ENCODE measurements at places on chromosomes 1 and 21.
A peak's percentile ranks its signal among the peaks of the same experiment; 100 is the strongest.

- DNase-seq: no peak
Observed at GRCh38 chr21:32962268-32962667, 63.5 kb upstream of the OLIG2 start.

DNA sequence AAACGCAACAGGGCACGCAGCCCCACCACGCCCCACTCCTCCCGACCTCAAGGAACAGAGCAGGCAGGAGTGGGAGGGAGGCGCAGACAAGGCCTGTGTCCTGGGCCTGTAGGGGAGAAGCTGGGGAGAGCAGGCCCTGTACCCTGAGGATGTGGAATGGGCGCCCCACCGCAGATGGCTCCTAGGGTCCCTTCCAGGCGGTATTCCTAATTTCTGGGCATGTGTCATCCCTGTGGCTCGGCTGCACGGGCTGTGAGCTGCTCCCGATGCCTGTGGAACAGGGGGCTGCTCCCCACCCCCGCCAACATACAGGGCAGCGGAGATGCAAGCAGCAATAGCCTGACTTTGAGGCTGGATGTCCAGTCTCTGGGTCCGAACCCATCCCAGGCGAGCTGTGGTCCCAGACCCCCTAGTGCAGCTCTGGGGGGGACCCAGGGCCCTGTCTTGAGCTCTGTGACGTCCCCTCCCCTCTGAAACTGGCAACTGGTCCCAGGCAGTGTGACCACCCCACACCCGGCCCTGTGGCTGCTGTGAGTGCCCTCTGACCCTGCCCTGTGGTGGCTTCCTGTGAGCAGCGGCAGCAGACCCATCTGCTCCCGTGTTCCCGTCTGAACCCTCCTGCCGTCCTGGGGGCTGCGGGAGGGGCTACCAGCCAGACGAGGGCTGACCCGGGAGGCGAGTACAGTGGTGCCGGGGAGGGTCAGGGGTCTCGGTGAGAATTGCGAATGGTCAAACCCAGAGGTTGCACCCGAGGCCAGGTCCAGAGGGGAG lies 13.9 kb upstream of the COL6A2 start:
- no peak for DNase-seq

DNA sequence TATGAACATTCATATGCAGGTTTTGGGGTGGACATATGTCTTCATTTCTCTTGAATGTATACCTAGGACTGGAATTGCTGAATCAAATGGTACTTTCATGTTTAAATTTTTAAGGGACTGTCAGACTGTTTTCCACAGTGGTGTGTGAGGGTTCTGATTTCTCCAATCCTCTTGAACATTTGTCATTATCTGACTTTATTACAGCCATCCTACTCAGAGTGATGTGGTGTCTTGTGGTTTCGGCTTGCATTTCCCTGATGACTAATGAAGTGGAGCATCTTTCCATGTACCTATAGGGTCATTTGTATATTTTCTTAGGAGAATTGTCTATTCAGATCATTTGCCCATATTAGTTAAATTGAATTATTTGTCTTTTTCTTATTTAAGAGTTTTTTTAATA lies 35.4 kb upstream of the ZNF281 start:
- no peak for DNase-seq

DNA sequence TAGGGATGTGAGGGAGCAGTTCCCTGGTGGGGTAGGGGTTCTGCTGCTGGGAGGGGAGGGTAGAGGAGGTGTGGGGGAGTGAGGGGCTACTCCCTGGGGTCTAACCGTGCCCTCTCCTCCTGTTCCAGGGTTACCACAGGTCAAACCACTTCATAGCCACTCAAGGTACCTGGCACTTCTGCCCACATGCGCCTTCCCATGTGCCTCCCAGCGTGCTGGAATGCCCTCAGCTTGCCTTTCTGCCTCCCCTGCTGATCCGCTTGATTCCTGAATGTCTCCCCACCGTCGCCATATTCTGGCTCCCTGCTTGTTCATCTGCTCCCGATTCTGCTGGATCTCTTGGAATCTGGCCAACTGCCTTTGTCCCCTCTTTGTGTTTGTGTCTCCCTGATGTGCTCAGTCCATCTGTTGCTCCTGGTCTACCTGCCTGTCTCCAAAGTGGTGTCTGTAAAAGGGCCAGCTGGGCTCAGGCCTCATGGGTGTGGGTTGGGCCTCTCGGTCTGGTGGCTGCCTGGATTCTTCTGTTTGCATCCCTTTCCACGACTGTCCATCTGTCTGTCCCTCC lies 74.4 kb downstream of the PTPRU start:
- DNase-seq: no peak

- no peak for DNase-seq
Observed at GRCh38 chr1:32869923-32870614, 643 bp downstream of the FNDC5 start.

DNA sequence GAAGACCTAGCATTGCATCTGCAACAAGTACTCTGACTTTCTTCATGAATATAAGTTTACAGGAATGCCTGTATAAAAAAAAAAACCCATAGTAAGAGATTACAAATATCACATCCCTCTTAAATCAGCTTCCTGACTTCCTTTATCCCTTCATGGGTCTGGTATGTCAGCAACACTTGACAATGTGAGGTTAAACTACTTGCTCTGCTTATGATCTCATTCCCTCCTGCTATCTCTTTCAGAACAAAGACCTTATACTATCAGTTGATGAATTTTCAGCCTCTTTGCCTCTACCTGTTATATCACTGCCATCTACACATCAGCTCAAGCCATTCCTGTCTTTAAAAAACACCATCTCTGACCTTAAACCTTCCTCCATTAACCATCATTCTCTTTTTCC lies 130.9 kb upstream of the SAMSN1 start:
- DNase-seq: peak; percentile 9

DNA sequence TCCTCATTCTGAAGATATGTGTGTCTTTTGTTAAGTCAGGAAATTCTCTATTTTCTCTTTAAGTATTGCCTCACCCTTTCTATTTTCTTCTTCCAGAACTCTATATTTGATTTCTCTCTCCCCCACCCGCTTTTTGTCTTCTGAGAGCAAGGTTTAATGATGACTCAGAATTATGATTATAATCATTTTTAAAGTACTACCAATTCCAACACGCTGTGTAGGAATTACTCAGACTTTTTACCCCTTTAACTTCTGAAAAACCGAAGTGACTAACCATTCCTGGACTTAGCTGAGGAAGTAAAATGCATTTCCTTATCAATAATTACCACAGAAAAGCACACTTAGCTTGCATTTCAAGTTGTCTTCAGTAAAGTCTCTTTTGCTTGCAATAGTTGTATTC lies 20.8 kb upstream of the SCYL3 start:
- peak; percentile 45 for DNase-seq

- no peak for DNase-seq
Observed at GRCh38 chr21:25999921-26000582, 170.5 kb downstream of the APP start.

DNA sequence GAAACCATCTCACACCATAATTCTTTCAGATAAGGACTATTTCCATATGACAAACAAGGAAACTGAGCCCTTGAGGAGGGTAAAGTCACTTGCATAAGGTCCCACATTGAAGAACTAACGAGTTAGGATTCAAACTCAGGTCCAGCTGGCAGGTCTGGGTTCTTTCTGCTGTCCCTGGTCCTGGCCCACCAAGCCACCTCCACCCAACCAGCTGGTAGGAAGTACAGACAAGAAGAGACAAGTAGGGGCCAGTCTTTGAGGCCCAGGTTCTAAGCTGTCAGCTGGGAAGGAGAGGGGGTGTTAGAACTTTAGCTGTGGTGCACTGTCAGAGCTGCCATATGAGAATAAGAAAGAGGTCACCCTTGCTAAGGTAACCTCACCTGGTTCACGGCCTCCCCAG lies 188.6 kb downstream of the TRABD2B start:
- no peak for DNase-seq

DNA sequence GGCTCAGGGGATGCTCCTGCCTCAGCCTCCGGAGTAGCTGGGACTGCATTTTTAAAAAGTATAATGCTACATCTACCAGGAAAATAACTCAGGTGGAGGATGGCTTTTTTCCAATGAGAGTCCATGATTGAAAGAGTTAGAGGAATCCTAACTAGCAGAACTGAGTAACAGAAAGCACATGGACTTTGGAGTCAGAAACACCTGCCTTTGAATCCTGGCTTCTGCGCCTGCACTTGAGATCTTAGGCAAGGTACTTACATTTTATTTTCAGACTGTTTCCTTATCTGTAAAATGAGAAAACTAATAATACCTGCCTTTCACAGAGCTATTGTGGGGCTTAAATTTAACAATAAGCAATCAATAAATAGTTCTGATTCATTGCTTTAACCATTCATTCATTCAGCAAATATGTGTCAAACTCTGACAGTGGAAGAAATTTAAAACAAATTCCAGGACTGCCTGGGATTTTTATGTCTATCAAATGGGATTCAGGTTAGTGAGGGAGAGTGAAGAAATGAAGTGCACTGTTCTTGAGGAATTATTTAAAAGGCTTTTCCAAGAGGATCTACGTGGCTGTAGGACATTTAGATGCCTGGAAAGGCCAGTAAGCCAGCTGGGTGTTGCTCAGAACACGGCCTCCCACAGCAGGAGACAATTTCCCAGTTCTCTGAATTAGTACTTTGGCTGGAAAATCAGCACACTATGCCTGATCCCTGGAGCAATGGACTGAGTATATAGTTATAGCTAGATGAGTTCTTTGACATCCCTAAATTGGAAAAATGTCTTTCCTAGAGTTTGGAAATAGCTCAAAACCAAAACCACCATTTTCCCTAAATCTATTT lies 12.8 kb upstream of the LBR start:
- no peak for DNase-seq

GRCh38 chr1:209802780-209803152 lies 3.2 kb downstream of the IRF6 start:
- no peak for DNase-seq

GRCh38 chr1:26853156-26853555 lies 9.8 kb upstream of the SFN start:
- peak; percentile 60 for DNase-seq

GRCh38 chr1:229339520-229339919 lies 3.3 kb downstream of the CCSAP start:
- peak; percentile 34 for DNase-seq

- DNase-seq: no peak
Observed at GRCh38 chr1:97621955-97622354, 298.9 kb downstream of the DPYD start.

- DNase-seq: peak; percentile 37
Observed at GRCh38 chr1:44275991-44276405, 62.7 kb downstream of the DMAP1 start.

GRCh38 chr1:233641029-233641428 lies 27.1 kb downstream of the KCNK1 start:
- no peak for DNase-seq

DNA sequence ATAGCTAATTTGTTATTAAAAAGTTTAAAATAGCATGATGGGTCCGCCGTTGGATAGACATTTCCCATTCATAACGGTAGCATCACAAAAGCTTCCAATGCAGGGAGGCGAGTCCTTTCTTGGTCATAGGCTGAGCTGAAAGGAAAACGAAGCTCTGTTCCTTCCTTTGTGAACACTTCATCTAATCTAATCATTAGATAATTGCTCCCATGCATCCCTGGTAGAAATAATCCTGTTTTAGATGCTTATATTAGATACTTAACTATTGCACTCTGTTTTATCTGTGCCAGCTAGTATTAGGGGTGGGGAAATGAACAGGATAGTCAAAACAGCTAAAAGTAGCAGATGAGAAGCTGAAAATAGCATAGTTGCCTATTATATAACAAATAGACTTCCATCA lies 215.0 kb downstream of the SLC35F3 start:
- no peak for DNase-seq

DNA sequence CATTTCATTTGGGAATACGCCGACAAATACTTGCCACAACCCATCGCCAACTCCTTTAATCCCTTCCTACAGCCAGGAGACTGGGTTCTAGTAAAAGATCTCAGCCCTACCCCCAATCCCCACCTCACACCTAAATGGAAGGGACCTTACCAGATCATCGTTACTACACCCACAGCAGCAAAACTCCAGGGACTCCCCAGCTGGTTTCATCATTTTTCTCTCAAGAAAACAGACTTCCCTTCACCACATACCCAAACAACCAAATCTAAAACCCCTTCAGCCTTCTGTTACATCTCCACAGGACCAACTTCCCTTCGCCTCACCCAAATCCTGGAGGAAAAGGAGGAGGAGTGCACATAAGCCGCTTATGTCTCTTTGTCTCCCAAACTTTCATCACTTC lies 23.7 kb upstream of the SLC2A5 start:
- peak; percentile 48 for DNase-seq

GRCh38 chr1:214108097-214108446 lies 120.3 kb downstream of the PROX1 start:
- DNase-seq: no peak

DNA sequence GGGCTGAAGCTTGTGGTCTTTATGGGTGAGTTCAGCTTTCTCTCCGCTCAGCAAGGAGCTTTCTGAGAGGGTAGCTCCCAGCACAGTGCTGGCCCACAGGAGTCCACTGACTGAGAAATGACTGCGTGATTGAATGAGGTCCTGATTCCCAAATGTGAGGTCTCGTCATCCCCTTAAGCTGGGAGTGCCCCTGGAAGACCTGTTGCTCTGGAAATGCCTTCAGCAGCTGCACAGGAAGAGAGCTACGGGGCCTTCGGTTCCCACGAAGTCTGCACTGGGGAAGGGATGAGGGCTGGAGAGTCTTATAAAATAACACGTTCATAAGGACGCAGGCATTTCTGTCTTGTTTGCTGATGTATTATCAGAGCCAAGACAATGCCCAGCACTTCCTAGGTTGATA lies 14.0 kb downstream of the TNNT2 start:
- DNase-seq: no peak

GRCh38 chr1:49841767-49842166 lies 182.0 kb downstream of the AGBL4 start:
- no peak for DNase-seq

DNA sequence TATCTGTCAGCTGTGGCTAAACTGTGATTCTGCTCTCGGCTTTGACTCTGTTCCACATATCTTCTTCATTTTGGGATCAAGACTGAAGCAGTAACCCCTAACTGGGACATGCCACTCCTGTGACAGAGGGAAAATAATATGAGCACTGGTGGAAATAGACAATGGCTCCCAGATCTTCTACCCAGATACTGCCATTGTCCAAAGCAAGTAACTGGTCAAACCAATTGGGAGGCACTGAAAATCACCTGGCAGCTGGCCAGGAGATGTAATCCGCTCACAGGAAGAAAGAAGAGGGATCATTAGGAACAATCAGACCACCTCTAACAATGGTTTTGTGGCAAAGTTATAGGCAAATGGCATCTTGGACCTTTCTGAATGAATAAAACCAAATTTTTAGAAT lies 10.7 kb downstream of the SNX7 start:
- DNase-seq: no peak

DNA sequence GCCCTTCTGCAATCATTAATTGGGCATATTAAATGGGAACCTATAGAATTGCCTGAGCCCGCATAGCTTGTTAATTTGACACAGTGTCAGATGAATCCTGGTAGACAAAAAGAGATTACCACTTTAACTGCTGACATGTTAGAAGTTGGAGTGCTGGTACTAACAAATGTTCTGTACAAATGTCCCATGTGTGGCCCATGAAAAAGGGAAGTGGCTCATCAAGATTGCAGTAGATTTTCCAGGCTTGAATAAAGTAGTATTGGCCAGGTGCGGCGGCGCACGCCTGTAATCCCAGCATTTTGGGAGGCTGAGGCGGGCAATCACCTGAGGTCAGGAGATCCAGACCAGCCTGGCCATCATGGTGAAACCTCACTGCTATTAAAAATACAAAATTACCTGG lies 45.6 kb downstream of the GNPAT start:
- peak; percentile 2 for DNase-seq

GRCh38 chr1:8976338-8976737 lies 30.7 kb downstream of the CA6 start:
- no peak for DNase-seq

GRCh38 chr1:174160109-174160473 lies 771 bp downstream of the RABGAP1L start:
- DNase-seq: peak; percentile 31

- DNase-seq: peak; percentile 94
Observed at GRCh38 chr1:46699666-46700065, 19.2 kb downstream of the EFCAB14 start.

Data from MV-4-11 (cell line).